ENCODE measurements at places on chromosomes 13 and 19.

DNA sequence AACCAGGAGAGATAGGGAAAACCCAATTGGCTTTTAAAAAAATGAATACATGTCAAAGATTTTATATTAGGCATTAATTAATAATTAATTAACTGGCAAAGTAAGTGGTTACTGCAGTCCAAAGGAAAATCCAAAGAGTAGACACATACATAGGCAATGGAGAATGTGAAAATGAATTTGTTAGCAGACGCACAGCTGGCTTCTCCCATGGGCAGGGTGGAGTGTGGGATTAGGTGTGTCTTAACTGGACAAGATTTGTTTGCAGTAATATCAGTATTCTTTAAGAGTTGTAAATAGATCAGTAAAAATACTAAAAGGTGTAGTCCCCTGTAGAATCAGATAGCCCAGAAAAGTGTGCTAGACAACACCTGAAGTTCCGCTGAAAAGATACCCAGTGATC is 58.7 kb downstream of the DHRS12 start:
- no peak for DNase-seq

GRCh38 chr13:36891752-36892151 is 28.3 kb downstream of the SMAD9 start:
- DNase-seq, result no peak

DNA sequence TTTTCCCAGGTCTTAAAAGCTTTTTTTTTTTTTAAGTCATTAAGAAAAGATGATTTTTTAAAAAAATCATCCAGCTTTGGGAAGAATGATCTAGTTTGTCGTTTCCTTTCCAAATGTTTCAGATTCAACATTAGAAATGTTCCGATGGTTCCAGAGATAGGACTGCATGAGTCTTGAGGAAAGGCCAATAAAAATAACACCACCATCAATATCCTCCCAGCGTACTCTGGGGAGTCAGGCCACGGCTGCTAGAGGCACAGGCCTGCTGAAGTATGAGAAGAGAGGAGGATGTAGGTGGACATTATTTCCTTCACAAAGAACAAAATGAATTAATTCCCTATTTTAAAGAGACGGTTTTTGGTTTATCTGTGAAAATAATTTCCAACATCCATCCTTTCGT is 60.0 kb upstream of the SHISA2 start:
- DNase-seq, result no peak

GRCh38 chr13:53499576-53500133 is 471.0 kb downstream of the OLFM4 start:
- DNase-seq, result no peak

DNA sequence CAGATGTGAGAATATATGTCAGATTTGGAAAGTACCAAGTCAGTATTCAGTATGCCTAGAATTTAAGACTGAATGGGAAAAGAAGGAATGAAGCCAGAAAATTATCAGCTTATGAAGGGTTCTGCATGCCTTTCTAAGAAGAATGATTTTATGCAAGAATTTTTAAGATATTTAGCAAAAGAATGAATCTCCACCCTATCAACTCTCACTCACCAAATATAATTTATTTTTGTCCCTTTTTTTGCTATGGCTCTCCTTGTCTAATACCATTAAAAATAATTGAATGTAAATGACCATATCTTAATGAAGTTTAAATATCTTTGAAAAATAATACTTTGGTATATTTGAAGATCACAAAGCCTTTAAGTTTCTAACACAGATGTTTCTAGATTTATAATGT is 612.7 kb upstream of the GPC6 start:
- no peak for DNase-seq

DNA sequence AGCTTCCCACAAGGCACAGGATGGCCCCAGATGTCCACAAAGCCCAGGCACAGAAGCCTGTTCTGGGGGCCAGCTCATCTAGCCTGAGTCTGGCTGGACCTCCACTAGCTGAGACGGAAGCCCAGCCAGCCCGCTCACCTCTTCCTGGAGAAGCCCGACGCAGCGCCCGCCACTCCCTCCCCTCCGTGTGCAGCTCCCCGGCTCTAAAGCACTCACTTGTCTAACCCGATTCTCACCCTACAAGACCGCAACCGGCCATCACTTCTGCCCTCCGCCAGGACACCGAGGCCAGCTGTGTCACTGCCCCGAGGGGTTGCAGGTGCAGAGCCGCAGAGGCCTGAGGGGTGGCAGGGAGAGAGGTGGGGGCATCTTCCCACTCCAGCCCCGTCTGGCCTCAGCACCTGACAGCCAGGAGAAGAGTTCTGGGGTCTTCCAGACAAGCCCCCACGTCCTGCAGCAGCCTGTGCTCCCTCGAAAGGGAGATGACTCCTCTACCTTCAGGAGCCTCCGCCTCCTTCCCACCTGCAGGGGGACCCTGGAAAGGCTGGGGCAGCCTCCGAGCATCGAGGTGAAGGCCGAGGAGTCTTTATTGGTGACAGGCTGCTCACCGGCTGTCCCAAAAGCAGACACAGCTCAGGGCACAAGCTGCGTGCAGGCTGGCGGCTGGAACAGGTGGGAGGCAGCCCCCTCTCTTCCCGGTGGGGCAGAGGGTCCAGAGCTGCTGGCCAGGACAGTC is 5.9 kb upstream of the DIRAS1 start:
- no peak for DNase-seq

DNA sequence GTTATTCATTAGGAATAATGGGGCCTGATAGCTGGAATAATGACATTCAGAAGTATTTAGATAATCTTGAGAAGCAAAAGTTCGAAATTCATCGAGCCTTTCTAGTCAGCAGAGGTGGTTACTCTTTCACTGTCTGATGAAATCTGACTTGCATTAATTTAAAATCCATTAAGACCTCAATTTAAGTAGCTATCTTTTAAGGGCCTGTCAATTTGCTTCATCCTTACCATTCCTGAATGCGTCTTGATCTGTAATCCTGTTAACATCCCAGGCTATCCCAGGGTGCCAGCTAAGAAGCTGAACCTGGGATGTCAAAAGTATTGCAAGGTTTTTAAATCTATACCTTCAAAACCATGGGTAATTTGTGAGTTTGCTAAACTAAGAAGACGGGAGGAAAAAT is 1491.0 kb upstream of the MIR17HG start:
- no peak for DNase-seq

GRCh38 chr19:49591731-49592485 is 926 bp downstream of the PRR12 start:
- DNase-seq, result no peak

- DNase-seq, result no peak
Measured at GRCh38 chr19:33472226-33472625, 49.4 kb downstream of the PEPD start.

DNA sequence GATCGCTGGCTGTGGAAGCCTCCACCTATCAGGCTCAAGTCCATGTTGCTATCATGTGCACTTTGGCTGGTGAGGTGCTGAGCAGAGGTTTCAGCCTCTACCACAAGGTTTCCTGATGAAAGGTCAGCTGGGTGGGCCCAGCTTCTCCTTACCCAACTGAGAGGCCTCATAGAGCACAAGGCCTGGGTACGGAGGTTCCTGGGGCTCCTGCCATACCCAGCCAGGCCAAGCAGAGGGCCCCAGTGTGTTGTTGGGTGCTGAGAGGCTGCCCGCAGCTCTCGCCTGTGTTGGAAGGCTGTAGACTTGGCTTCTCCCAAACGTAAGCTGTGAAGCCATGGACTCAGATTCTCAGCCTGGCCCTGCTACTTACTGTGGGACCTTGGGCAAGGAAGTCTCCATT is 28.2 kb downstream of the ACTN4 start:
- DNase-seq, result no peak

GRCh38 chr13:78601874-78602560 is 1.3 kb downstream of the POU4F1 start:
- no peak for DNase-seq

- no peak for DNase-seq
Measured at GRCh38 chr19:19226663-19227062, 14.9 kb downstream of the NCAN start.

DNA sequence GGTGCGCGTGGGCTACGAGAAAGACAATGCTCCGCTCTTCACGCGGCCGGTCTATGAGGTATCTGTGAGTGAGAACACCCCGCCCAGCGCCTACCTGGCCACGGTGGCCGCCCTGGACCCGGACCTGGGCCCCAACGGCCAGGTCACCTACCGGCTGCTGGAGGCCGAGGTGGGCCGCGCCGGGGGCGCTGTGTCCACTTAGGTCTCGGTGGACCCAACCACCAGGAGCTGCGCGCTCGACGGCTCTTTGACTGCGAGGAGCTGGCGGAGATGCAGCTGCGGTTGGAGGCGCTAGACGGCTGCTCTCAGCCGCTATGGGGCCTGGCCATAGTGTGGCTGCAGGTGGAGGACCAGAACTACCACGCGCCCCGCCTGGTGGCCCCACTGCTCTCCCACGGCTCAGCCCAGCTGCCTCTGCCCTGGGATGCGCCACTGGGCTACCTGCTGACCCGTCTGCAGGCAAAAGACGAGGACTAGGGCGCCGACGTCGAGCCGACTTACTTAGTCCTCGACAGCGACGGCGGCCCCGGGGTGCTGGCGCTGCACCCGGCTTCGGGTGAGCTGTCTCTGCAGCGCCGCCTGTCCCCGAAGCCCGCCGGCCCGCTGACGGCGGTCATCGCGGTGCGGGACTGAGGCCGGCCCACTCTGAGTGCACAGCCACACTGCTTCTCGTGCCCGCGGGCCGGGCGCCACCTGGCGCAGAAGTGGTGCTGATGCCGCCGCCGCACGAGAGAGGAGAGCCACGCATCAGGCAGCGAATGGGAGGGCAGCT is 173.0 kb downstream of the OLFM4 start:
- DNase-seq, result no peak

GRCh38 chr19:17862711-17863519 is 3.2 kb downstream of the RPL18A start:
- no peak for DNase-seq

GRCh38 chr13:33994826-33995502 is 177.0 kb downstream of the RFC3 start:
- no peak for DNase-seq

DNA sequence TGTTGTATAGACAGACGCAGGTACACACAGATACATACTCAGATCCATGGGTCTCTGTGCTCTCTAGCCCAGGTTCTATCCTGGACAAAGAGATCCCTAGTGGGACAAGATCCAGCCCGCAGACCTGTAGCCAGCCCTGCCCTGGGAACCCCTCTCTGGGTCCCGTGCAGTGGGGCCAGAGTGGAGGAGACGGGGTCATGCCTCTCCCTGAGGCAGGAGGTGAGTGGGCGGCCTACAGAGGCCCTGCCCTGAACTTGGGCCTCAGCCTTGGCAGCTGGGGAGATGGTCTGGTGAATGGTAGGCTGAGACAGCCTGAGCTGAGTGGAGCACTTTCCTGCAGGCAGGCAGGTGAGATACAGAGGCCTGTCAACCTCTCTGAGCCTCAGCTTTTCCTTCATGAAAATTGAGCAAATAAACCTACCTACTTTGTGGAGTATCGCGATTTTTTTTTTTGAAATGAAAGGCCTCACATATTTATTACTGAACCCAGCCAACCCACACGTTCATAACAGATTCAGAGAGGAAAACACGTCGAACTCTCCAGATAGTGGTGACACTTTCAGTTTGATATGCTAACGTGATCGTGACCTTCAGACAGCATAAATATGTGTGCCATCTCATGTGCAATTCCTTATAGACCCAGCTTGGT is 3.4 kb upstream of the JUND start:
- DNase-seq, result no peak

GRCh38 chr13:40235160-40235796 is 431.2 kb downstream of the FOXO1 start:
- no peak for DNase-seq

DNA sequence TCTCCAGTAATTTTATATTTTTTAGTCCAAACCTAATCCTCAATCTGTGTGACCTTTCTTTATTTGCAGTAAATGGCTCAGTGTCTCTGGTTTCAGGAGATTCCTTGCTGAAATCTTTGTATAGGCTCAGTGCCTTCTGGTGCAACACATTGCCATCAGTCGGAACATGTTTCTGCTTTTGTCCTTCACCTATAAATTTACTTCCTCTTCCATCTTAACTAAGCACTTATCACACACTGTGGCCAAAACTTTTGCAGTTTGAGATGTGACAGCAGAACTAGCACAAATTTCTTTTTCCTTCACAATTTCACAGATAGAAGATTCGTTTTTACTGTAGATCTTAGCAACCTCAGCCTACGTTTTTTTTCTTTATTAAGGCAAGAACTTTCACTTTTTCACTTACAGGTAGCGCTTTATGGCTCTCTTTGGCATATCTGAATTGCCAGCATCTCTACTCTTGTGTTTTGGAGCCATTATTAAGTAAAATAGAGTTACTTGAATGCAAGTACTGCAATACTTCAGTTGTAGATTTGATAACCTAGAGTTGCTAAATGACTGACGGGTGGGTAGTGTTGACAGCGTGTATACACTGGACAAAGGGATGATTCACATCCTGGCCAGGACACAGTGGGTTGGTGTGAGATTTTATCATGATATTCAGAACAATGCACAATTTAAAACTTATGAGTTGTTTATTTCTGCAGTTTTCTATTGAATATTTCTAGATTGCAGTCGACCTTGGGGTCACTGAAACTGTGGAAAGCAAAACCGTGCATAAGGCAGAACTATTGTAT is 44.3 kb downstream of the NDFIP2 start:
- no peak for DNase-seq

GRCh38 chr13:58190577-58190976 is 559.0 kb downstream of the PCDH17 start:
- DNase-seq, result no peak

GRCh38 chr19:7872306-7873204 is 1.6 kb downstream of the PRR36 start:
- no peak for DNase-seq

- DNase-seq, result no peak
Measured at GRCh38 chr13:44218501-44219240, 155.0 kb upstream of the SERP2 start.

DNA sequence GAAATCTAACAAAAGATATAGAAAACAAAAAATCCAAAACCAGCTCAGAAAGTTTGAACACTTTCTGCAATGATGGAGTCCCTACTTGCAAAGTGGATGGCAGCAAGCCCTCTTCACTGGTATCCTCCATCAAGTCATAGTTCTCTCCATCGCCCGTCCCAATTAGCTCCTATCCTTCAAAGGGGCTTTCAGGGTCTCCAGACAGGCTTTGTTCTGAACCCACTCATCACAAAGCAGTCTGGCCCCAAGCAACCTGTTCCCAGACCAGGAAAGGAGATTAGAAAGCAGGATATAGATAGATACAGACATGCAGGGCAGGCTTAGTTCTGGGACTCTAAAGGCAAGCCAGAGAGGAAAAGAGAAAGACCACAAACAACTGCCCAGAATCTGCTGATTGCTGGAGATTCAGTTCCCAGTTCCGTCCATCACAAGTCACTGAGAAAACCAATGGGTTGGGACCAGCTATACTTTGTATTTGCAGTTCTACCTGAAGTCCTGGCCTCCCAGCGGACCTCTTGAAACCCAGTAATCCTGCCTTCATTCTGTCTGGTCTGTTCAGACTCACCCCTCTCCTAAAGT is 47.2 kb upstream of the EPHX3 start:
- no peak for DNase-seq

- DNase-seq, result no peak
Measured at GRCh38 chr13:23621316-23621645, 51.1 kb downstream of the TNFRSF19 start.

- no peak for DNase-seq
Measured at GRCh38 chr13:49669735-49670309, 21.5 kb downstream of the EBPL start.

- no peak for DNase-seq
Measured at GRCh38 chr13:97100821-97101220, 106.5 kb upstream of the OXGR1 start.

Measured in stimulated activated CD8-positive, alpha-beta memory T cell treated with anti-CD3 and anti-CD28 coated beads, Interleukin-4, amount 100 ng/mL, for 4 hours (primary cell).